Body of pancreas (tissue), 4 donors: ENCODE measurements at places on chromosomes 16 and 17. TPM values are rescaled to one million over a fixed set of nuclear protein-coding genes. Genes with fewer than 3 reads are reported as not detected.

DNA sequence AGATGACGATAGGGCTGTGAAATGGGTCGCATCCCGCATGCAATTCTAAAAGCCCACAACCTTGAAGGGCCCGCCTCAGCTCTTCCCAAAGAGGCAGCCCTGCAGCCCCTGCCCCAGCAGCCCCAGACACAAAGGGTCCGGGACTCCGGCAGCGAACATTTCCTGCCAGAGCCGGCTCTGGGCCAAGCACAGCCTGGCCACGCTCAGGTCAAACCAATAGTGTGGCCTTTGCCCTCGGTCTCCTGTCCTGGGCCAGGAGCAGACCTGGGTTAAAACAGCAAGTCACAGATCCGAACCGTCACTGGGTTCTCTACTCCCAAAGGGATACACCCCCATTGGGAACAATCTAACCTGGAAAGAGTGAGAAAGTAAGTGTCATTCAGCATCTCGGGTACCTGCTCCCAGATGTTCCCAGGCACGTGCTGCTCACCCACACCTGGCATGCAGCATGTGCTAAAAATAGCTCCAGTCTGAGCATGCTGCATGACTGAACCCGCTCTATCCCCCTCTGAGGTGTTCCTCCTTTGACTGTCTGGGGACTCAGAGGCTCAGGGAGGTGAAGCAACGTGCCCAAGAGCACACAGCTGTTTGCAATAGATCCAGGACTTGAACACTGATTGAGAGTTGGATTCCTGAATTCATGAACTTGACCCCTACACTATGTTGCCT is 22.2 kb upstream of the ATP2A3 start:
- no peak for DNase-seq

The RILP gene
- total RNA-seq, result 21.0 TPM

- no peak for DNase-seq
Observed at GRCh38 chr16:84825896-84826557, 6.2 kb downstream of the CRISPLD2 start.

DNA sequence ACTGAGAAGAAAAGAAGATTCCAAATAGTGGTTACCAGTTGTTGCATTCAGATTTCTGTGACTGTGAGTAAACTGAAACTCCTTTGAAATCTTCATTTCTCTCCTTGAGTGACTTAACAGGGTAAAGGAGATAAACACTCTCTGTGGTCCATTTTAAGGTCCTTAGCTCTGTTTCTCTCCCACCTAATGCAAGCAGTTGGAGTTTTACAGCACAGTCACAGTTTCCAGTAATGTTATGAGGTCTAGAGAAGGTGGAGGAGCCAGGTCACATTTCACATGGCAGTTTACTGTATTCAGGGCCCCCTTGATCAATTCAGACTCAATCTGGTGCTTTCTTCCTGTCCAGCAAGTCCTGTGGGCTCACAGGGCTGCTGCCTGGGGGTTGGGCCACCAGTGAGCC is 32.2 kb upstream of the SLC12A3 start:
- no peak for DNase-seq

The MMP25 gene
- 0.99 TPM for total RNA-seq
